ENCODE measurements at places on chromosomes 11 and 22.

GRCh38 chr22:36702842-36703215 is 723 bp downstream of the CACNG2 start:
- no peak for DNase-seq

DNA sequence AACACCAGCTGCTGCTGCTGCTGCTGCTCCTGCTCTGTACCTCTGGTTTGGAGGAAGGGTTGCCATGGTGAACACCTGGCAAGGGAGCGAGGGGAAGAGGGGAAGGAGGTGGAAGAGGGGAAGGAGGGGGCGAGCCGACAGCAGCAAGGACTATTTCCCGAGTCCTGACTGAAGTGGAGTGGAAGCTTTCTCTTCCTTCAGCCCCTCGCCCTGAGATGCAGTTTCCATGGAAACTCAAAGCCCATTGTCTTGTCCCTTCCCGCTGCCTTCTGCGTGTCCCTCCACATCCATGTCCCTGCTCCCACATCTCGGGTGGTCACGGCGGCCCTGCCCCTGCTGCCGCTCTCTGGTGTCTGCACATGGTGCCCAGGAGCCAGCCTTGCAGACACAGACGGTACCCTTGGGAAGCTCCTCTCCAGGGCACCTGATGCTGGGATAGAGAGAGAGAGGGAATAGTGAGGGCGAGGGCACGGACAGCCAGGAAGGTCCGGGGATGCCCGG is 28.6 kb downstream of the FAM83F start:
- no peak for DNase-seq

DNA sequence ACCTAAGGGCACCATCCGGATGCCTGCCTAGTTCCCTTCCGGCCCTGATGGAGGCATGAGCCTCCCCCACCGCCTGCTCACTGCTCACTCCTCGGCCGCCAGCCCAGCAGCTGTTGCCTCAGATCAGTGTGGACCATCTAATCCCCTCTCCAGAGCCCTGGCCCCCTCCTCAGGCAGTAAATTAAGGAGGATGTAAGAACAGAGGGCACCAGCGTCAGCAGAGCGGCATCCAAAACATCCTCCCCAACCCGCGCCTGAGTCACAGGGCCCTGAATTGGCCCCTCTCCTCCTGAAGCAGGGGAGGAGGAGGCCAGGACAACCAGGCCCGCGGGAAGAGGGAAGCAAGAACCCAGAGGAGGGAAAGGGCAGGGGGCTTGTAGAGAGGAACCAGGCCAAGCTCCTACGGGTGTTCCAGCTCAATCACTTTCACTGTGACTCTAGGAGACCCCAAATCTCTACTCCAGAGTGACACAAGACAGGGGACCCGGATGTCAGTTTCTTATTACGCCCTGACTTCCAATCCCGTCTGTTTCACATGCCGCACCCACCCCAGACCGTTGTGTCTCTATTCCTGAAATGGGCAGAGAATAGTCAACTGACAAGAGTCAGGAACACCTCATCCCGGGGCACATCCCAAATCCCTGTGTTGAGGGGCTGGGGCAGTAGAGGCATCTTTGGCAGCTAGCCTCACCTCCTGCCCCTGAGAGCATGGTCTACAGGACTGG is 31.3 kb upstream of the MYOD1 start:
- no peak for DNase-seq

GRCh38 chr22:24027389-24027975 is 16.4 kb downstream of the CABIN1 start:
- DNase-seq = no peak

- DNase-seq = no peak
These were observed 8.6 kb downstream of the ALDH3B1 start for GRCh38 chr11:68018730-68019190.

GRCh38 chr11:13090228-13090708 is 81.2 kb downstream of the RASSF10 start:
- no peak for DNase-seq

GRCh38 chr22:28435140-28435768 is 244.4 kb downstream of the TTC28 start:
- DNase-seq = no peak

Measured in stimulated activated CD4-positive, alpha-beta T cell treated with anti-CD3 and anti-CD28 coated beads, Interleukin-1b, Interleukin-23, amount 100 ng/mL, for 1 hour (primary cell).